Left forelimb (tissue), 1 donor: ENCODE measurements at places on chromosomes 11 and 22.

DNA sequence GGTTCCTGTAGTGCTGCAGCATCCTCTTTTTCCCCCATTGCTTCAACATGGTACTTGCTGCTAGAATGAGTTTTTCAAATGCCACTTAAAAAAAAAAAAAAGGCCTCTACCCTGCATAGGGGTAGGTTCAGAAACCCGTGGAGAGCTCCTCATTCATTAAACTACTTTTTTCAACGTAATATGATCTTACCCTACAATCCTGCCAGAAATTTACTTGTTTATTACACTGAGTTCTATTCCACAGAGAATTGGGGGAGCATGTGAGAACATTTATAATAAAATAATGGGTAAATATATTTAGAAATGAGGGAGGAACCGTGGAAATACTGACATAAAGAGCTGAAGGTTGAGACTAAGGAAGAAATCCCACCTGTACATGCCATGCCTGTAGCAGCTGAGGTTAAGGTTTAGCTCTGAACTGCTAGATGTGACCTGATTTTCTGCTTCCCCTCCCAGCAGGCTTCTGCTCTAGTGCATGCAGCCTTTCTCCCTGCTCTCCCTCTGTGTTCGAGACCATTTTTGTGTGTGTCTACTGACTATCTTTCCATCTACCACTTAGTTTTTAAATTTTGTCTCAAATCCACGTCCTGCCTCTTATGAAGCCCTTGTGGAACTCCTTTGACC lies 225.7 kb downstream of the DDX10 start:
- DNase-seq: no peak

GRCh38 chr22:25745341-25746011 lies 3.5 kb downstream of the MYO18B start:
- DNase-seq: no peak

DNA sequence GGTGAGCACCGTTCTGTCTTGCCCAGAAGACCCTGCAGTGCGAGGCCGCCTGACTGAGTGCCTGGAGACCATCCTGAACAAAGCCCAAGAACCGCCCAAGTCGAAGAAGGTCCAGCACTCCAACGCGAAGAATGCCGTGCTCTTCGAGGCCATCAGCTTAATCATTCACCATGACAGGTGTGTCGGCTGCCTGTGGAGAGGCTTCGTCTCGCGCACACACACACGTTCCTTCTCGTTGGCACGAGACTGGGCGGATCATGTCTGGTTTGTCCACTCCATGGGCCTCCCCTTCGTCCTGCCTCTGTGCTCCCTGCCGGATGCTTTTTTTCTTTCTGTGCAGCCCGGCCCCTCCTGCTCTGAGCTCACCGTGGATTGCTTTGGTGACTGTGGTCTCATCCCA lies 51.1 kb downstream of the MUC6 start:
- DNase-seq: no peak

- DNase-seq: no peak
Observed at GRCh38 chr11:58912124-58912523, 27.2 kb upstream of the GLYATL1 start.

GRCh38 chr22:40415531-40416266 lies 45.3 kb downstream of the SGSM3 start:
- DNase-seq: no peak

DNA sequence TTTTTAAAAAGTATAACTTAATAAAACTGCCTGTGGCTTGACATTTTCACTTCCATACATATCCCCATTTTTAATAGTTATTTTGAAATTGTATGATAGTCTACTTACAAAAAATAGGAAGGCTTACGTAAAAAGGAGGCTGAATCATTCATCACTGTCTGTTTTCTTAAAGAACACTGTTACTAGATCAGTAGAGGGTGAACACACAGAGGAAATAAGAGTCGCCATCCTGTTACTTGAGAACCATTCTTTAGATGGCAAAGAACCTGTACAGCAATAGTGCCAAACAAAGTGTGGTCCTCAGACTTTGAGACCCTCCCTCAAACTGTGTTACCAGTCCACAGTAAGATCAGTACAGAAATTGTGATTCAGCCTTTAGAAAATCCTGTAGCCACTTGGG lies 180.7 kb downstream of the PGR start:
- DNase-seq: no peak

DNA sequence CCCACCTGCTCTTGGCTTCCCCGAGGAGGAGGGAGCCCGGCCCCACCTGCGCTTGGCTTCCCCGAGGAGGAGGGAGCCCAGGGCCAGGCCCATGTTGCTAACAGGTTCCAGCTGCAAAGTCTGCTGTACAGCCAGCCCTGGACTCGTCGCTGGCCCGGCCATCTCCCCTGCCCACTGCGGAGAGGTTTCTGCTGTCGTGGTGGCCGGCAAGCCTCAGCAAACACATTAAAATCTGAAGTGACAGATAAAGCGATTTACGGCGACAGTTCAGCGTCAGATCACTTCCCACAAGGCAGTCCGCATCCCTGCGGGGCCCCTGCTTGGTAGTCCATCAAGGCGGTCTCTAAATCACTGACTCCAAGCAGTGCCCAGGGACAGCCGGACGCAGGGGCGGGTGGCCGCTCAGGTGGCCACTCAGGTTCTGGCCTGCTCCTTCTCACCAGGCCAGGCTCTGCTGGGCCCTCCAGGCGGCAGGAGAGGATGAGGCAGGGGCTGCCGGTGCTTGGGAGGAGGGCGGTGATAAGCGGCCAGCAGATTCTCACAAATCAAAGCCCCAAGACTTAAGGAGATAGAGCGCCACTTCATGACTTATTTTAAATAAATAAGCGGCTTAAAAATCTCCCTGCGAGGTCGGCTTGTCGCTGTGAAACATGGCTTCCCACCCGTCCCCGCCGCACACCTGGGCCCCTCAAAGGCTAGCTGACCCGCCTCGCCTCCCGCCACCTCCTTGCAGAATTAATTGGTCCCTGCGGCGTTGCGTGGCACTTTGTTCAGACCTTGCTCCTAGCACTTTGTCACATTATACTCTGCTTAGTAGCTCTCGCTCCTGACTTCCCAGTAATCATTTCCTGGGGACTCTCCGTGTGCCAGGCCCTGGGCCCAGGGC lies 21.1 kb downstream of the MACROD1 start:
- DNase-seq: no peak

GRCh38 chr11:130211781-130212401 lies 52.3 kb downstream of the ST14 start:
- DNase-seq: peak; percentile 60

DNA sequence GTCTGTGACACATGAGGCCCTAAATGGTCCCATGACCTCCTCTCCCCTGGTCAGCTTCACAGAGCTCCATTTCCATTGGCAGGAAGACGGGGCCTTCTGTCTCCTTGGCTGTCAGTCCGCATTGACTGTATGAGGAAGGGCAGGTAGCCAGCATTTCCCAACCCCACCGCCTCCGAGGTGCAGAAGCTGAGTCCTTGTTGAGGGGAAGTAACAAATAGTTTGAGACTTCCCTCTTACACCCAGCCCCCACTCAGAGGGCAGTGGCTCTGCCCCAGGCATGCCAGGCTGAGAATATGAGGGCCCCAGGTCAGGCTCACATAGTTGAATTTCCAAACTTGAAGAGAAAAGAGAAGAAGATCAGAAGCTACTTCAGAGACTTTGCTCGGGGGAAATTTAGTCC lies 611.1 kb downstream of the BRD1 start:
- peak; percentile 57 for DNase-seq

GRCh38 chr11:18802381-18803257 lies 11.0 kb upstream of the PTPN5 start:
- DNase-seq: no peak

DNA sequence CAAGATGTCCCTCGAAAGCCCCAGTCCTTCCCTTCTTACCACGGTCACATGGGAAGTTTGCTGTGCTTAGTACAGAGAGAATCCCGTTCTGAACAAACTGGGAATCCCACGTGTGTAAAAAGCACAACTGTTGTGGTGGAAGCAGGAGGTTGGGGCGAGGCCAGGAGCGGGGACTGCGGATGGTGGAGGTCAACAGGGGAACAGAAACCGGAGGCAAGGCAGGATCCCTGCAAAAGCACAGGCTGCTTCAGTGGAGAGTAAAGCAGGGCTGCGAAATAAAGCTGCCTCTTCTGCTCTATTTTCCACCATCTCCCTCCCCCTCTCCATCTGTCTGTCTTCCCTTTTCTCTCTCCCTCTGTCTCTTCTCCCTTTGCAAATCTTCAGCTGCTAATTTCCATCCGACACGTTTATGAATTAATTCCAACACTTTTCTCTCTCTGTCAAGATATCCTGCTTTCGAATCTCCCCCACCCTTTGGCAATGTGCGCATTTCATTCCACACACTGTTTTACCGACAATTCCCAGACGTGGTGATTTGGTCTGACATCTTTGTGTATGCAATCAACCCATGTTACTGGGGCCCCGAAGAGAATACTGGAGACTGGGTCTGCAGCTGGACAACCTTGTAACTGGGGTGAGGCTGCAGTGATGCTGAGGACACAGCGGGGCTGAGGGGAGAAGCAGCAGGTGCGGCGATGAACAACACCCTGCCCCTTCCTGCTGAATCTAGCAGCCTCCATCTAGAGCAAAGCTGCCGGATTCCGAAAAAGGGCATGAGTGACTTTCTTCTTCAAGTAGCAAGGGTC lies 571.8 kb downstream of the OPCML start:
- DNase-seq: no peak

DNA sequence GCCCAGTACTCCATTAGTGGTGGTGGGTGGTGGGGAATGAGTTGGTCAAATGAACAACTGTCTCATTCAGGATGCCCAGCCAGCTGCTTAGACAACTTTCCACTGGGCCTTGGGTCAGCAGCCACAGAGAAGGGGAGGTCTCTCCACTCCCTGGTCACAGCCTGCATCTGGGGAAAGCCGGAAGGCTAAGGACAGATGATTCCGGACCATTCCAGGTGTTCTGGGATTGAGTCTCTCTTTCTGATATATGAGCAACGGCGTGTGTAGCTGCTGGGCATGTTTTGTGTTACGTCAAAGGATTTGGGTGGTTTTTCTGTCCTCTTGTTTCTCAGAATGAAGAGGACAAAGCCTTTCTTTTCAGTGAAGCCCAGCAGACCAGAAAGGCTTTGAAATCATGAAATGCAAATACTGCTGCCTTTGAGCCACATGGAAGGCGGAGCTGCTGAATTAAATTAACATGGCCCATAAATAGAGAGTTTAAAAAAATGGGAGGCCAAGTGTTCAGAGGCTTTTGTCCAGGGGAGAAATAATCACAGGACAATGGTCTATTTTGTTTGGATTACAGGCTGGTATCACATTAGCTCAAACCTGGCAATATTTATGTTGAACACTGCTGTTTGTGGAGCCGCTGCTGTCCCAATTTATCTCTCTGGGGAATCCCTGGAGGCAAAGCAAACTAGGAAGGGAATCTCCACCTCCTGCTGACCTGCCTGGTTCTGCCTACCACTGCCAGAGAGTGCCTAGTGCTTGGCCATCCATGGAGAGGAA lies 234.4 kb upstream of the E2F8 start:
- no peak for DNase-seq

DNA sequence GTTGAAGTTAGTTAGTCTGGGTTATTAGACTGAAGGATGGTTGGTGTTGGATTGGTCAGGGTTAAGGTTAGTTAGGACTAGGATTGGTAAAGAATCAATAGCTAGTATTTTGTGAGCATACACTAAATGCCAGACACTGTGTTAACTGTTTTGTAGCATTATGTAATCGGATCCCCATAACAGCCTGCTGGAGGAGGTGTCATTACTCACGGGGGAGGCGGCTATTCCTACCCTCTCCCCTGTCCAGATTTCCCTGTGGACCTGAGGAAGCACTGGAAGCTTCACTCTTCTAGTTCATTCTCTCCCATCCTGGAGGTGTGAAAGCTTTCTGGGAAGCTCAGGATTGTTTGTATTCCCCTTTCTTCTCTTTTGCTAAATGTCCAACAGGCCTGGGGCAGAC lies 40.5 kb upstream of the KCNJ11 start:
- DNase-seq: no peak

DNA sequence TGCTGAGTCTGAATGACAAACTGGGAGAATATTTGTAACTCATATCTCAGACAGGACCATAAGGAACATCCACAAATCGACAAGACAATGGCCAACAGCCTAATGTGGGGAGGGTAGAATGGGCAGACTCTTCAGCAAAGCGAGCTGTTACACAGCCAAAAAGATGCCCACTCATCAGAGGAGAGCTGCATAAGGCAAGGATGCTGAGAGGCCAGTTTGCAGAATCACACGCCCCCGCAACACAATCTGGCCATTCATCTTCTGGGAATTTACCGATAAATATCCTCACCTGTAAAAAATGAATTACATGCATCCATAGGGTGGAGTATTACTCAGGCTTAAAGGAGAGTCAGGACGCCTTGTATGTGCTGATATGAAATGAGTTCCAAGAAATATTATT lies 57.5 kb upstream of the SLC22A12 start:
- DNase-seq: peak; percentile 41

- no peak for DNase-seq
Observed at GRCh38 chr11:27656806-27657483, 43.3 kb downstream of the BDNF start.

DNA sequence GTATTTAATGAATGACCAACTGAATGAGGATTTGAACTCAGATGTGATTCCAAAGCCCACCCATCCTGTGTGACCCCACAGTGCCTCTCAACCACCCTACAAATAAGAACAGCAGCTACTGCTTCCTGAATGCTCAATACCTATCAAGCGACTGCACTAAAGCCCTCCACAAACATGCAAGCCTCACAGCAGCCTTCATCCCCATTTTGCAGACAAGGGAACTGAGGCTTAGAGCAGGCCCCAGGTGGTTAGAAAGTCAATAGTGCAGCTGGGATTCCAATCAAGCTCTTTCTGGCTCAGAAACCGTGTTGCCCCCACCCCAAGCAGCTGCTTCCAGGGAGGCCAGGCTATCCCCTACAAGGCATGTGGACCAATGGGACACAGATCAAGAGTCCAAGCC lies 57.2 kb downstream of the SMCO4 start:
- DNase-seq: no peak

DNA sequence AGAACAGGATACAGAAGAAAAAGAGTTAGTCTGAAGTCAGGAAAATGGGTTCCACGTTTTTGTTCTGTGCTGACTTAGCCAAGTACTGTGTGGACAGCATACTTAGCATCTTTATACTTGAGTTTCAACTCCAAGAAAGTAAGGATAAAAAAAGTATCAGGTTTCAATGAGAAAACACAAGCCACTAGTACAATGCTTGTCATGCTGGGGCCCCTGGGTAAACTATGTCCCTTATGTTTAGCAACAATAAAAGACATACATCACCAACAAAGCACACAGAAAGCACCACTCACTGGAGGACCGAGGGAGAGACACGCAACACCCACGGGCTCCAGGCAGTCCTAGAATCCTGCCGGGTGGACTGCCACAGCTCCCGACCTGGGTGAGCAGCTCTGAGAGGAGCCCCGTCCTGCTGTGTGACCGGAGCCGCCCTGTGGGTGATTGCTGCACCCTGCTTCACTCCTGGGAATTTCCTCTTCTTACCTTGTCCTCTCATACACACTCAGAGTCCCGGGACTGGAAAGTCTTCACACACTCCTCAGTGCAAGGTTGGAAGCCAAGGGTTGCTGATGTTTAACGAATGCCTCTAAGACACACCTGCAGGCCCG lies 890.5 kb downstream of the BRD1 start:
- DNase-seq: no peak

GRCh38 chr22:20952544-20953341 lies 14.3 kb upstream of the AIFM3 start:
- no peak for DNase-seq
